ENCODE measurements at places on chromosomes 1 and 21.

- DNase-seq = peak; percentile 89
These were observed 5.1 kb upstream of the S100A10 start for GRCh38 chr1:151998611-151999362.

GRCh38 chr1:180674603-180675530 lies 43.0 kb downstream of the XPR1 start:
- no peak for DNase-seq

- peak; percentile 68 for DNase-seq
These were observed 27.6 kb downstream of the CD244 start for GRCh38 chr1:160834945-160835565.

- no peak for DNase-seq
These were observed 27.3 kb downstream of the STPG1 start for GRCh38 chr1:24386241-24386640.

GRCh38 chr1:206679738-206680211 lies 4.9 kb upstream of the MAPKAPK2 start:
- DNase-seq = no peak
